ENCODE measurements at places on chromosomes 12 and 14.

DNA sequence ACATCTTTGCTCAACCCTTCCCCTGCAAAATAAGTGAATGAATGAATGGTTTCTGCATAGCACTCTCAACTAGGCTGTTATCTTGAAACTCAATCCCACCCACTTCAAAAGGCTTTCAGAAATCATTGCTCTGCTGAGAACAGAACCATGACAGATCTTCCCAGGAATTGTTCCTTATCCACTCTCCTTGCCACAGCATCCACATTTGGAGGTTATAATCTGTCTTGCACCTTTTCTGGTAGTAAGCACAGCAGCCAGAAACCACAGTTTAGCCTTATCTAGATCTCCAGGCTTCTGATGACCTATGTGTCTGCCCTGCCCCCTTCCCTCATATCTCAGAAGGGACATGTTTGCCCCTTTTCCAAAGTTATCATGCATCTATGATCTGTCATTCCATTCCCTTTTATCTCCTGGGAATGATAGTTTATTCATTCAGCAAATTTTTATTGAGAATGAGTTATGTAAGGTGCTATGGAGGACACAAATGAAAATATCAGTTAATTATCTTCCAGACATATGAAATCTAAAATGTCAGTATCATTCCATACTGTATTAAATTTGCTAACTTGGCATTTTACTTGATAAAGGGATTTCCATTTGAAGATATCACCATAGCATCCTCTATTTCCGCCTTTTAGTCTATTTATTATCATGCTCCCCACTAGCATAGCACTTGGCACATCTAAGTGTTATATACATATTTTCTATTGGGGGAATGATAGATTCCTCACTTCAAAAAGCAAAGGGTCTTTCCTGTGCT is 21.4 kb downstream of the LGR5 start:
- DNase-seq = no peak

DNA sequence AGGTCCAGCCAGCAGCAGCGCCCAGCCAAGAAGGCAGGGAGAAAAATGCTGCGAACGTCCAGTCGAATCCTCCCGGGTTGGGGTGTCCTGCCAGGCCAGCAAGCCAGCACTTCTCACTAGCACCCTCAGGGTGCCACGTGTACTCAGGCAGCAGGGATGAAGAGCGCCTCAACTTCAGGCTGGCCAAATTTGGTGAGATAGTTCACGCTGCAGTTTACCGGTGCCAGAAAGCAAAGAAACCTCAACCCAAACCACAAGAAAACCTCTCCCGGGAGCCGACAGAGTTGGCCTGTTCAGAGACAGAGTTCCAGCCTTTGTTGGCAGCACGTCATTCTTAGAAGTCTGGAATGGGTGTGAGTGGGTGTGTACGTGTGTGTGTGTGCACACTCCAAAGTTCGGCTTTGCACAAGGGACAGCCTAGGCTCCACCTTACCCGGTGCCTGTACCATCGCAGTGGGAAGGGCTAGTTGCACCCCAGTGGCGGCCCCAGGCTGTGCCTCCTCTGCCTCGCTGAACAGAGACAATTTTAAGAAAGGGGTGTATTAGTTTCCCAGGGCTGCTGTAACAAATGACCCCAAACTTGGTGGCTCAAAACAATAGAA is 42.1 kb downstream of the ELK3 start:
- no peak for DNase-seq

DNA sequence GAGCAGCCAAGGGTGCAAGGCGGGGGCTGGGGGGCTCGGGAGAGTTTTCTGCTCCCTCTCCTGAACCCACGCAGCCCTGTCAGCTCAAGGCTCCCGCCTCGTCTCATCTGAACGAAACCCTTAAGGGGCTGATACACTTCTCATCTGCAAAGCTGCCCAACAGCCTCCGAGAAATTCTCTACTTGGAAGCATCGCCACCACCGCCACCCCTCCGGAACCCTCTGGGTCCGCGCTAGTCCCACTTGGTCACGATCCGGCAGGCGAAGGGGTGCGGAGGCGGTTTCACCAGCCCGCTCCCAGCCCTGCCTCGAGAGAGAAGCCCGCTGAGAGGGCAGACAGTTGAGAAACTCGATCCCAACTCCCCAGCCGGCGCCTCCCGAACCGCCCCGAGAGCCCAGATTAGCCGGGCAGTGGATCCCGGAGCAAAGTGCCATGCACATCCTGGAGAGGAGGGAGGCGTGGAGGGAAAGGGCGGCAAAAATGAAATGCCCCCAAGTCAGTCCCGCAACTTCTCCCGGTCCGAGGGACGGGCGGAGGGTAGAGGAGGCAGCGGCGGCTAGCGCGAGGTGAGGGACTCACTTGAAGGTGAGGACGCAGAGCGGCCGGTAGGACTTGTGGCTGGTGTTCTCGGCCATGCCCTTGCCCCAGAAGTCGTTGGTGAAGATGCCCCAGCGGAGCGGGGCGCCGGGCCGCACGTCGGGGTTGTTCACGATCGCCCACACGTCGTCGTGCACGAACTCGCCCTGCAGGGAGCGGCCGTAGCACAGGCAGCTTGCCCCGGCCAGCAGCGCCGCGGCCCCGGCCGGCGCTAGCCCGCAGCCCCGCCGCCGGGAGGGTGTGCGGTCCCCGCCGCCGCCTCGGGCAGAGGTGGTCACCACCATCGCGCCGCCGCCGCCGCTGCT is 620 bp downstream of the TMTC1 start:
- no peak for DNase-seq

DNA sequence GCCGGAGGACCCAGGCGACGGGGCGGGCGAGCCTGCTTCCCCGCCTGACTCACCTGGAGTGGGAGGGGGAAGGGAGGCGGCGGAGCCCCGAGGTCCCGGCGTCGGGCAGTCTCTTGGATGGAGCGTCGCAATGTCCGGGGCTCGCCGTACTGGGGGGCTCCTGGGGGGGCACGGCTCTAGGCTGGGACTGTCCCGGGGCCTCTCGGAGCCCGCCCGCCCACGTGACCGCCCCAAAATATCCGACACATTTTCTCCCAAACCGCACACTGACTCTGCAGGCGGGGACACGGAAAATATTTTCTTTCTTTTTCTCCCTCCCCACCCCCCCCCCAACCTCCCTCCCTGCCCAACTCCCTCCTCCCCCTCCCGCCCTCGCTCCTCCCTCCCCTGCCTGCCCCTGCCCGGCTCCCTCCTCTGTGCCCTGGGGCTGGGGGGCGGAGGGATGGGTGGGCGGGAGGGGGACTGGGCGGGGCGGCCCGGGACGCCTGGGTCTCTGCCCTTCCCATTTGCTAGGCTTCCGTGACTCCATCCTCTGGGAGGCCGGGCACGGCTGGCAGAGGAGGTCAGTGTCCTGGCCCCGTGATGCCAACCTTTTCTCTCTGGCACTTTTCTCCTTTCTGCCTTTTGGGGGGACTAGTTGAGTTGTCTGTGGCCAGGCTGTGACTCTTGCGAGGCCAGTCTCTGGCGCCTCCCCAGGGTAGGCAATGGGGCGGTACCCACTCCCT is at the start of gene RARG:
Gene RARG (minus strand): TSS at position 289 of the 725 bp plus-strand sequence. CDS start 4,664 bp downstream, outside the sequence.
- DNase-seq = peak; percentile 86

DNA sequence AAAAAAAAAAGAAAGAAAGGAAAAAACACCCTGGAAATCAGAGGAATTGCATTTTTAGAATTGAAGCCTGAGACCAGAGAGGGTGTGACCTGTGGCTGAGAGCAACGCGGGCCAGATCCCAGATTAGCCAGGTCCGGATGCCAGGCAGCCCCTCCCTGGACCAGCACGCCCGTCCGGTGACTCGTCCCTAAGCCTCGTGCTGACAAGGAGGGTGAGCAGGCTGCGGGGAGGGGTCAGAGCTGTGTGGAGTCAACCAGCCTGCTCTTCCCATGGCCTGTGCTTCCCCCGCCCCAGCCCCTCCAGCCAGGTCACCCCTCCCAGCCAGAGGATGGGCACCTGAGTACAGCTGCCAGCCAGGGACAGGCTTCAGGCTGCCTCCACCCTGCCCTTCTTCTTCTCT is 4.2 kb upstream of the KLC1 start:
- DNase-seq = no peak

DNA sequence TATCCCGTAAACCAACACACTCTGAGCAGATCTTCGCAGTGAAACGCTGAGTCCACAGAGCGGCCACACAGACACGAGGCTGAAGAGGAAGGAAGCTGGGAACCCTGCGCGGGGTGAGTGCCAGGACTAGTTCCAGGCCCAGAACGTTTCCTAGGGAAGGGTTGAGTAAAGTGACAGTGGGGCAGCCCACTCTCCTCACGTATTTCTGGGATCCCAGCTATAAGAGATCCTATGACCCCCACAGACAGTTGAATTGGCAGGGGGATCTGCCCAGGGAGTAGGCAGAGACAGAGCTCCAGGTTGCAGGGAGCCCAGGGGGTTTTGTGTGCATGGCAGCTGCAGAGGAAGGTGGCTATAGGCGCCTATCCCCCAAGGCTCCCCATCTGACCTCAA is 51.1 kb downstream of the GTF2A1 start:
- no peak for DNase-seq

DNA sequence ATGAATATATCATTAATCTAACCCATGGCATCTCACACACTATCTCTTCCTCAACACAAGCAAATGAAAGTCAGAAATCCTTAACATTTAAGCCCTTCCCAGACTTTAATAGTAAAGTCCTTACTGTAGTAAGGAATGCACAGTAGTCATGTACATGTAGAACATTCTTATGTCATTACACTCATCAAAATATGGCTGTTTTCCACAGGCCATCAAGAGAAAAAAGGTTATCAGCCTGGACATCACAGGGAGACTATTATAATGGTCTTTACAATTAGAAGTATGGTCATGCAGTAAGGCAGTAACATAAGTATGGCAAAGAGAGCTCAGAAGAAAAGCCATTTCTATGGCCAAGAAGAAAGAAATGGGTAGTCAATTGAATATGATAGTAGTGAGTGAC is 121.2 kb downstream of the SLC6A15 start:
- no peak for DNase-seq

DNA sequence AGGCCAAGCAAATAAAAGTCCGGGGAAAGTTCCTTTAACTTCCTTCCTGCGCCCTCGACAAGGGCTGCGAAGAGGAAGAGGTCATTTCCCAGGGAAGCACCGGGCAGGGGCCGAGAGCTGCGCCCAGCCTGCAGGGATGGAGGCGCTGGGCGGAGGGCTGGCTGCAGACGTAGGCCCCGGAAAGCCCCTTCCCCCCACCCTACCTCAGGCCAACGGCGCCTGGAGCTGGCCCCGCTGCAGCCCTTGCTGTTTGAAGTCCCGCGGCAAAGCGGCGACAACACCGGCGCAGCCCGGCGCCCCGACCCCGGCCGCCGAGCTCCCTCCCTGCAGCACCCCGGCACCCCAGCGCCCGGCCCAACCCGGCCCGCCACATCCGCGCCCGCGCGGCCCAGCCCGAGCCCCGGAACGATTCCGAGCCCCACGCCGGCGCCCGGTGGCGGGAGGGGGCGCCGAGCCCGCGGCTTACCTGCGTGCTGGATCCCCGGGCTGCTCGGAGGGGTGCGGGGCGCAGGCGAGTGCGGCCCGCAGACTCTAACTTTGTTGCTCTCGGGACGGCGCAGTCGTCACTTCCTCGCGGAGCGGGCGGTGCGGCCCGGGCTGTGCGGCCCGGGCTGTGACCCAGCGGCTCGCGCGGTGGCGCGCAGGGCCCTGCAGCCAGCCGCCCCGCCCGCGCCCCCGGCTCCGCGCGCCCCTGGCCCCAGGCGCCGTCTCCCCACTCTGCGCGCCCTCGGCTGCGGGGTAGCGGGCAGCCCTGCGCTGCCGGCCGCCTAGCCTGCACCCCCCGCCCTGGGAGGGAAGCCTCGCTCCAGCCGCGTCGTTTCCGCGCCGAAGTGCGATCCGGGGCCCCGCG is 64.8 kb upstream of the PTGR2 start:
- DNase-seq = peak; percentile 80

DNA sequence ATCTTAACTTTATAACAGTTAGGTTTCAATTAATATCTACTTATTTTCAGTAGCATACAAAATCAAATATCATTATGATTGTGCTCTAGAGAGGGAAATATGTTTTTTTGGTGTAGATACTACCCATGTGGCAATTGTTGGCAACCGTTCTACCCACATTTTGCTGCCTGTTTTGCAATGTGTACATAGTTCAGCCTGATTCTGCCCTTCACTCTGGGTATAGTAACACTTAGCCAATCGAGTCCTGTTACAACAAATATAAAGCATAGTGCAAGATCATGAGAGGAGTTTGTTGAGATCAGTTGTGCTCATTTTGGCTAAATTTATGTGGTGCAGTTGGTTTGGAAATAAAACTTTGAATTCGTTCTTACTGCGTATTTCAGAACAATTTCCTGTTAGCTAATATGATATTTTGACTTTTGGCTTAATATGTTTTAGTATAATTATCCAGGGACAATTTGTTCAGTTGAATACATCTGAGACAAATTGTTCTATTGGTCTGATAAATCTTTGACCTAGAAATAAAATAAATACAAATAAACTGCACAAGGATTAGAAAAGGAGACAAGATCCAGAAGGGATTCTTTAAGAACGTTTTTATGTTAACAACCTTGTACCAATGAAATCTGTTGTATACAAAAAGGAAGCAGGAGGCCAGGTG is 76.9 kb downstream of the ATF7IP start:
- no peak for DNase-seq

GRCh38 chr12:15982471-15982870 is 71.3 kb downstream of the DERA start:
- DNase-seq = no peak

DNA sequence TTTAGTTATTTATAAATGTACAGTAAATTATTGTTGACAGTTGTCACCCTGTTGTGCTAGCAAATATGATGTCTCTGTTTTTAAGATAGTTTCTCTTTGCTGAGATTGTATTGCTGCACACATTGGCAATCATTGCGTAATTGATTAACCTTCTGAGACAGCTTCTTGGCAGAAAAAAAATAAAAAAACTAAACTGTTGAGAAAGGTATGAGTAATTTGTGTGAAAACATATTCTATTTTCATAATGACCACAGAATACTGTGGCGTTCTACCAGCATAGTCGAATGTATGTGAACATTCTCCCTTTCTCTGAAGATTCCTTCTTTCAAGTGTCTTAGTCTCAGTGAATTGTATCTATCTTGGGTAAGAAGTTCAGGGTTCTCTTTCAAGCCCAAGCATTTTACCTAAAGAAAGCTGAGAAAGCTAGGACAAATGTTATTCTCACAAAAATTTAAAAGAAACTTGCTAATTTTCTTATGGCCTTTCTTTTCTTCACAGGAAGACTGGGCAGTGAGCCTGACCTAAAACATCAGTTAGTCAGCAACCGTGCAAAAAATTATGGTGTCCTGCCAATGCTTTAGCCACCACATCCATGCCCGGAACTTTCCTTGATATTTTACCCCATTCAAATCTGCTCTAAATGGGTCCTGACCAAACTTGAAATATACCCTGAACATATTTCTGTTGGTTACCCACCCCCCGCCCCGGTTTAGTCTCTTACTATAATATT is 69.0 kb upstream of the REP15 start:
- DNase-seq = no peak

Data from stimulated activated effector memory CD8-positive, alpha-beta T cell treated with anti-CD3 and anti-CD28 coated beads, Interleukin-12 subunit alpha, Interleukin-12 subunit beta, amount 100 ng/mL, for 72 hours (primary cell).